Mesenteric fat pad (tissue), 1 donor: ENCODE measurements at places on chromosomes 12 and 14.

DNA sequence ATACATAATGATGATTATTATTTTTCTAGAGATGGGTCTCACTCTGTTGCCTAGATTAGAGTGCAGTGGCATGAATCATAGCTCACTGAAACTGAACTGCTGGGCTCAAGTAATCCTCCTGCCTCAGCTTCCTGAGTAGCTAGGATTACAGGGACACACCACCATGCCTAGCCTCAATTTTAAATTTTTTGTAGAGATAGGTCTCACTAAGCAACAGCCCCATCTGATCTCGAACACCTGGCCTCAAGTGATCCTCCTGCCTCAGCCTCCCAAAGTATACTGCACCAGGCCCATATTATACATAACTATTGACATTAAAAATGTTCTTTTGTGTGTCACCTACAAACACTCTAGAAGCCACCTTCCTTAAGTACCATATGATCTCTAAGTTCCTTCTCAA lies 3.4 kb downstream of the TXNRD1 start:
- DNase-seq = no peak

- DNase-seq = no peak
Measured at GRCh38 chr12:92136965-92137721, 8.5 kb downstream of the BTG1 start.

DNA sequence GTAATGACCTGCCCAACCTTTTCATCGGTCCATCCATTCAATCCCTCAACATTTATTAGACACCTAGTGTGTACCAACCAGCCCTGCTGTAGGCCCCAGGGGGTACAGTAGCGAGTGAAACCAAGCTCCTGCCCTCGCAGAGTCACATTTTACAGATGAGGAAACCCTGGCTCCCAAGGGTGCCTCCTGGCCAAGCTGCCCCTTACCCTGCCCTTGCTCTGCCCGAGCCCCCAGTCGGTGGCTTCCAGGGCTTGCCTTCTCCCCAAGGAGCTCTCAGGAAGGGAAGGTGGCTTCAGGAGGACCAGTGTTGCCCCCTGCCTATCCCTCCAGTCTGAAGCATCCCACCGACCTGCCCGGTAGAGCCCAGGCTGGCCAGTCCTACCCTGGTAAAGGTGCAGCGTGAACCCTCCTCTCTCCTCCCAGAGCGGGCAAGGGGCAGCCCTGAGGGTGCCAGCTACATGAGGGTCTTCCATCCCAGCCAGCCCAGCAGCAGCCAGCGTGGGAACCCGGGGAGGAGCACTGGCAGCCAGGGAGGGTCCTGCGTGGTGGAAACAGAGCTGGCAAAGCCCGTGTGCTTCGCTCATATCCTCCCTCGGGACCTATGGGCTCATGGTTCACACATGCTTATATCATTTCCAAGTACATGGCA lies 670 bp upstream of the BEGAIN start:
- DNase-seq = peak; percentile 69

GRCh38 chr12:119998471-119999245 lies 9.6 kb downstream of the BICDL1 start:
- DNase-seq = no peak

GRCh38 chr14:69242311-69243224 lies 17.4 kb upstream of the GALNT16 start:
- no peak for DNase-seq

DNA sequence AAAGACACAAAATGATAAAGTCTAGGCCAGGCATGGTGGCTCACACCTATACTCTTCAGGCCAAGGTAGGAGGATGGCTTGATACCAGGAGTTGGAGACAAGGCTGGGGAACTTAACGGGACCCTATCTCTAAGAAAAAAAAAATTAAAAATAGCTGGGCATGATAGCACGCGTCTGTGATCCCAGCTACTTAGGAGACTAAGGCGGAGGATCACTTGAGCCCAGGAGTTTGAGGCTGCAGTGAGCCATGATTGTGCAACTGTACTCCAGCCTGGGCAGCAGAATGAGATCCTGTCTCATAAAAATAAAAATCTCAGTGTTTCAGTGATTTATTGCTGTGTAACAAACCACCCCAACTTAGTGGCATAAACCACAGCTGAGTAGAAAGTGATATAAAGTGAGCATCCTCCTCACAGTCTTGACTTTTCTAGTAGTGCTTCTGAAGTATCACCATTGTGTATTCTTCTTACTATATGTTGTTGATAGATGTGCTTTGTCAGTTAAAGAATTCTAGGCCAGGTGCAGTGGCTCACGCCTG lies 10.6 kb upstream of the ATF1 start:
- DNase-seq = no peak

DNA sequence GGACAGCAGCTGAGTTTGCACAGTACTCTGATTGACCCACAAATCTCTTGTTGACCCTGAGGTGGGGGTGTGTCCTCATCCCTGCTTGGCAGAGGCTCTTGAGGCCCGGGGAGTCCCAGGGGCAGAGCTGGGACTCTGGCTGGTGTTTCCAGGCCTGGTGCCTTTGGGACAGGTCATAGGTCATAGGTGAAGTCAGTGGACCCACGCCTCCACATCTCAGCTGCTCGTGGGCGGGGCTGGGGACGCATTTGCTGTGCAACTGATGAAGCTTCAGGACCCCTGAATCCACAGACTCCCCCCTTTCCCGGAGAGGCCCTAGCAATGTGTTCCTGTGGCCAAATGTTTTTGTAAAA lies 408 bp upstream of the CACNA2D4 start:
- DNase-seq = no peak

DNA sequence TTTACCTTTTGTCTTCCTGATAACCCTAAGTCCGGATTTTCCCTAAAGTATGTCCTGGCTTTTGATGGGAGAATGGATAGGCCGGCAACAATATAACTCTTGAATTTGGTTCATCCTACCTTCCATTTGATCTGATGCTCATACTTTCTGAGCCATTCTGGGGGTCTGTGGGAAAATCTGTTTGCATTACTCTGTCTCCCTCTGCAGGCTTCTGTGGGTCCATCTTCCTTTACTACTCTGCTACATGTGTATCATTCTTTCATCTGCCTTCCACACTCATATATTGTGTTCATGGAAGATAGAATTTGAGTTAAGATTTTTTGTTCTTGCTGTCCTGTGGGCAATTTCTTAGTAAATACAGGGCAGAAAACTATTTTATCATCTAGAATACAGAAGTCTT lies 101.5 kb downstream of the NAV3 start:
- no peak for DNase-seq

DNA sequence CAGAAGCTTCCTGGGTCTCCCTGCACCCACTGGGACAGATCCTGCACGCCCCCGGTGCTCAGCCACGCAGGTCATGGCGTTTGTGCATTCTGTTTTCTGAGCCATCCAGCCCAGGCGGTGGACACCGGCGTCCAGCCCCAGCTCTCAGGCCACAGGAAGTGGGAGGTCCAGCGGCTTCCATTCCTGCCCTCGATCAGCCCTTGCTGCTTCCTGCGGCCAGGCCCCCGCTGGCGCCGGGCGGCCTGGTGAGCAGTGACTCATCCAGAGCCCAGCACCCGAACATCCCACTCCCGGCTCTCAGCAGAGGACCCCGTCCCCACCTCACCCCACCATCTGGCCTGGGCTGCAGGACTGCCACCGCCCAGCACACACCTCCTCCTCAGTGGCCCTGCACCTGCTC lies 18.0 kb upstream of the NUDT14 start:
- DNase-seq = no peak

DNA sequence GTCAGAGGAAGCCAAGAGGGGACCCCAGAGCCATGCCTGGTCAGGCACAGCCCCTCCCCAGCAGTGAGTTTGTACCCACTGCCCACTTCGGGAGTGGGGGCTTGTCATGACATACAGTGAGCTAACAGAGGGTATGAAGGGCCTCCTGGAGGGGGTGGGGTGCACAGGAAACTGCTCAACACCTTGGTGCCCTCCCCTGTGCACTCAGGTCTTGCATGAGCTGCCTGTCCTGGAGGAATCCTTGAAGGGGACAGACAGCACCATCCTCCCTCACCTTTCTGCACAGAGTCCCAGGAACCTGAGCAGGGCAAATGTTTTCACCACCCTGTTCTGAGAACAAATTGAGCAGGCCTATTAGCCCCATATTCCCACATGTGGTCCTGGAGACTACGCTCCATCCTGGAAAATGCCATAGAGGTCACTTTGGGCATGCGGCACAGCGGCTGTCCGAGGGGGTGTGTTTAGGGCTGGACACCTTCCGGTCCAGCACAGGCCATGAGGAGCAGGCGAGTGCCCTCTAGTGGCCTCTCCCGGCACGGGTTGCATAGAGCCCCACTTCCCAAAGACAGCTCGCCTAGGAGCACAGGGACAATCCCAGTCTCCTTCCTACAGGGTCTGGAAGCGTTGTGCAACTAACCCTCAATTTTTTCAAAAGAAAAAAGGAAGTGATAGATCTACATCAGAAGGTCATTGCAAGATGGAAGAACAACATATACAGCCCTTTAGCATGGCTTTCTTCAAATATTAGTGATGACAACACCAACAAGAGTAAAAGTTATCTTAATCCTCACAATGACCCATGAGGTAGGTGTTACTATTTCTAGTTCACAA lies 31.9 kb upstream of the ZFP36L1 start:
- no peak for DNase-seq

- no peak for DNase-seq
Measured at GRCh38 chr12:70603044-70603443, 34.2 kb downstream of the PTPRB start.

DNA sequence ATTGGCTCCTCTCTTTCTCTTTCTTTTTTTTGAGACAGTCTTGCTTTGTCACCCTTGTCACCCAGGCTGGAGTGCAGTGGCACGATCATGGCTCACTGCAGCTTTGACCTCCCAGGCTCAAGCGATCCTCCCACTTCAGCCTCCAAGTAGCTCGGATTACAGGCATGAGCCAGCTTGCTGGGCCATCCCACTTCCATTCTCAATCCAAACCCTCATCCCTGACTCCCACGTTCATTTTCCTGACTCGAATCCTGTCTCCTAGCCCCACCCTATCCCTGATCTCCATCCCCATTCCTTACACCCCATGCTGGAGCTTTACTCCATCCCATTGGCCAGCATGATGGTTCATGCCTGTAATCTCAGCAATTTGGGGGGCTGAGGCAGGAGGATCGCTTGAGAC lies 7.8 kb downstream of the SPRYD4 start:
- no peak for DNase-seq

DNA sequence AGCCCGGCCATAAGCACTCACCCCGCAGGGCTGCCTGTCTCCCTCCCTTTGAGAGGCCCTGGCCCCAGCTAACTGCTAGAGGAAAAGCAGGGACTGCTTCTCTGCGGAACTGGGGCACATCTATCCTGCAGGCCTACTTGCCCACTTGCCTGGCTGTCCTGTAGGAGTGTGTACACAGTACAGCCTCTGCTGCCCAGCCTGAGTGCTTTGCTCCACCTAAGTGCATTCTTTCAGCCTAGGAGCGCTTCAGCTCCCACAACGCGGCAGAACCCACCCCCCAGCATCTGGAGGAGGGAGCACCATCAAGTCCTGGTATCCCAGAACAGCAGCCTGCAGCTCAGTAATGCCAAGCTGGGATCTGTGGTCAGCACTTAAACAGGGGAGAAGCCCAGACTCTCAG lies 79.9 kb upstream of the CD163 start:
- DNase-seq = no peak

DNA sequence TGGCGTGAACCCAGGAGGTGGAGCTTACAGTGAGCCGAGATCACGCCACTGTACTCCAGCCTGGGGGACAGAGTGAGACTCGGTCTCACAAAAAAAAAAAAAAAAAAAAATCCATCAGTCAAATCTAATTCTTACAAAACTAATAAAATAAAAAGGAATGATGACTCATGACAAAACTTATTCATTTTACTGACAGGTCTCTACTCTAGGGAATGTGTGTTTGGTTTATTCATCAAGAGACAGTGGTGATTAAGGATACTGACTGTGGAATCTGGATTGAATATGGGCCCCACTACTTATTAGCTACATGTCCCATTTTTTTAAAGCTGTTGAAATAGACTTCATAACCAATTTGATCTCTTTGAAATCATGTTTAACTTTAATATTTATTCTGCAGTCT lies 29.3 kb upstream of the GAS2L3 start:
- no peak for DNase-seq

- DNase-seq = no peak
Measured at GRCh38 chr12:7060353-7060954, at the start of gene C1S. C1S (plus strand) TSS chr12:7060718; CDS start chr12:7061913, 1,195 bp downstream.

DNA sequence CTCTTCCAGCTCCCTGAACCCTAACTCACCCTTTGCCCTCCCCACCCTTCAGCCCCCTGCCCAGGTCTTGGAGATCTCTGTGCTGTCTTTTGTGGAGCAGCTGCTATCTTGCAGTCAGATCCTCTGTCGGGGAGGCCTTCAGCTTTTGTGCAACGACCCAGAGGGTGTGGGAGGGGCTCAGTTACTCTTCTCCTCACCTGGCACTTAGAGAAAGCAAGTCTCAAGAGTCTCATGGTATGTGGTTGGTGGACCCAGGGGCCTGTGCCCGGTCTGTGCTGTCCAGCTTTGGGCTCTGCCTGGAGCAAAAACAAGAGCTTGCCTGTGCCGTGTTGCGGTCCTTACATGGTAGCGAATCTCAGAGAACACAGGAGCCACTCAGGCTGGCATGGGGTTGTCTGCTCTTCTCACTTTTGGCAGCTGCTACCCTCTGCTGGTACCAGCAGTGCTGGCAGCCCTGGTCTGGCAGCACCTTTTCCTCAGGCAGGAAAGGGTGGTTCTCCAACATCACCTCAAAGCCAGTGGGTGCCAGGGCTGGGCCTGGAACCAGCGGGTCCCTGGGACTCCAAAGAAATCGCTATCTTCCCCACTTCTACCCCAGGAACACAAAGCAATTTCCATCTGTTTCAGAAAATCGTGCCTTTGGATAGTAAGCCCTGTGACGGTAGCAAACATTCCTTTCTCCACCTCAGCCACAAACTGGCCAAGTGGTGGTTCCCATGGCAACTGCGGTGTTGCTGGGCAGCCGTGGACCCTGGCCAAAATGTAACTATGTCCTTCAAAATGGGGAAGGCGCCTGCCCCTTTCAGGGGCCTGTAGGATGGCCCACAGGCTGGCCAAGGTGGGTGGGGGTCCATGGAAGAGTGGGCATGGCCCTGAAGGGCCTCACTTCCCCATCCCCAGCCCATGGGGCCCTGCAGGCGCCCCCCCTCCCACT lies 90.0 kb downstream of the RIN3 start:
- DNase-seq = no peak

DNA sequence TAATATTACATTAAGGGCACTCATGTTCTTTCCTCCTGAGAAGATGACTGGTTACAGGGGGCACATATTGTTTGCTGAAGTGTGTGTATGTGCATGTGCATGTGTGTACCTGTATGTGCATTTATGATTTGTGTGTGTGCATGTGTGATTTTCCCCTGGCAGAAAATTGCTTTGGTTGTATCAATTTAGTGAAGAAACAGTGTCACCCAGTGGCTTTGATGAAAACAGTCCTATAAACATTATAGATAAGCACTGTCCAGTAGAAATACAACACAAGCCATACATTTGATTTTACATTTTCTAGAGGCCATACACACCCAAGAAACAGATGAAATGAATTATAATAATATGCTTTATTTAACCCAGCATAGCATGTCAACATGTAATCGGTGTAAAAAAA lies 8.6 kb downstream of the PDE3A start:
- no peak for DNase-seq

- DNase-seq = no peak
Measured at GRCh38 chr12:75854681-75855309, 176.8 kb downstream of the PHLDA1 start.
